ENCODE measurements at places on chromosomes 16 and 17. TPM values are rescaled to one million over a fixed set of nuclear protein-coding genes. Genes with fewer than 3 reads are reported as not detected.

The KCTD2 gene
- total RNA-seq: 25.0 TPM

The SLC5A2 gene
- 0.33 TPM for total RNA-seq

The ZACN gene
- not detected for total RNA-seq

The TNFSF13 gene
- total RNA-seq: 15.5 TPM

The RHOT2 gene
- 57.5 TPM for total RNA-seq

The CDH8 gene
- total RNA-seq: 1.3 TPM

The MILR1 gene
- 18.9 TPM for total RNA-seq

The CDRT4 gene
- 4.5 TPM for total RNA-seq

The SRL gene
- total RNA-seq: 4.1 TPM

Data from posterior vena cava (tissue), 2 donors.